RPMI7951 (cell line): ENCODE measurements at places on chromosomes 1 and 21. TPM values are rescaled to one million over a fixed set of nuclear protein-coding genes. Genes with fewer than 3 reads are reported as not detected.

TNFRSF18 gene
- not detected in 2 replicates for total RNA-seq

C1orf35 gene
- 7.8 and 8.6 TPM in 2 replicates for total RNA-seq

ILDR2 gene
- total RNA-seq, result 4.6 and 6.4 TPM in 2 replicates

MYCL gene
- 0.10 and 0.12 TPM in 2 replicates for total RNA-seq

ENAH gene
- total RNA-seq, result 47.5 and 53.3 TPM in 2 replicates

VANGL1 gene
- 21.0 and 21.9 TPM in 2 replicates for total RNA-seq

FAM72C gene
- 0.29 and 0.84 TPM in 2 replicates for total RNA-seq

EXTL1 gene
- total RNA-seq, result 2.2 and 4.1 TPM in 2 replicates
